Left lobe of liver (tissue), 2 donors: ENCODE measurements at places on chromosomes 6 and 20. TPM values are rescaled to one million over a fixed set of nuclear protein-coding genes. Genes with fewer than 3 reads are reported as not detected.
A peak's percentile ranks its signal among the peaks of the same experiment; 100 is the strongest.

The MBOAT1 gene
- total RNA-seq = 4.6 TPM

DNA sequence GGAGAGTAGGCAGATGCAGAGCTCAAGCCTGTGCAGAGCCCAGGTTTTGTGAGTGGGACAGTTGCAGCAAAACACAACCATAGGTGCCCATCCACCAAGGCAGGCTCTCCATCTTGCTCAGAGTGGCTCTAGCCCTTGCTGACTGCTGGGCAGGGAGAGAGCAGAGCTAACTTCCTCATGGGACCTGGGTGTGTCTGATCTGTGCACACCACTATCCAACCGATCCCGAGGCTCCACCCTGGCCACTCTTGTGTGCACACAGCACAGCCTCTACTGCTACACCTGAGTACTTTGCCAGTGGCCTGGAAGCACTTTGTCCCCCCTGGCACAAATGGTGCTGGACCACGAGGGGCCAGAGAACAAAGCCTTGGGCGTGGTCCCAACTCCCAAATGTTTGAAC lies 7.9 kb upstream of the DEFB125 start:
- DNase-seq = no peak

The GSTA3 gene
- total RNA-seq = not detected

DNA sequence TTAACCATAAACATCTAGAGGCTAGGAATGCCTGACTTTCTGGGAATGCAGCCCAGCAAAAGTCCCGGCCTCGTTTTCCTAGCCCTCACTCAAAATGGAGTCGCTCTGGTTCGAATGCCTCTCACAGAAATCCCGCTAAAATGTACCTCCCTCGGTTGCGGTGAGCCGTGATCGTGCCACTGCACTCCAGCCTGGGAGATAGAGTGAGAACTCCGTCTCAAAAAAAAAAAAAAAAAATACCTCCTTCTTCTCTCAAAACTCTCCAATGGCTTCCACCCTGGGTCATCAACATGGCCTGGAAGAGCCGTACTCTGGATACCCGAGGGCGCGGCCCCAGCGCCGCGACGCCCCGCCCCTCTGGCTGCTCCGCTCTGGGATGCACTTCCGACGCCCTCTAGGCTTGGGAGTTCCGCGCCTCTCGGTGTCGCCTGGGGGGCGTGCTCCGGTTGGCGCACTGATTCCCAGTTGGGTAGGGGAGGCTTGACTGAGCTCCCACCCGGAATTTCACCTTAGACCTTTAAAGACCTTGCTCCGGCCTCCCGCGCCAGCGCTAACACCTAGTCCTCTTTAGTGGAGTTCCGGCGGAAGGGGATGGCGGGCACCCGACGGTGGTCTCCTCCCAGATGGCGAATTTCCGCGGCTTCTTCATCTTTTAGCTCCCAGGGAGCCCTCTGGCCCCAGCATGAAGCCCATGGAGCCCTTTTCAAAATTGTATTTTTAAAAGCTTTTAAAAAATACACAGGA lies 12.3 kb downstream of the HMGN4 start:
- DNase-seq = no peak

- DNase-seq = no peak
Measured at GRCh38 chr6:100665041-100665380, 200.3 kb upstream of the SIM1 start.

- DNase-seq = no peak
Measured at GRCh38 chr20:1429143-1429728, 36.4 kb upstream of the FKBP1A start.

The ANKRD66 gene
- total RNA-seq = not detected

- DNase-seq = no peak
Measured at GRCh38 chr20:12740647-12741046, 268.1 kb upstream of the SPTLC3 start.

DNA sequence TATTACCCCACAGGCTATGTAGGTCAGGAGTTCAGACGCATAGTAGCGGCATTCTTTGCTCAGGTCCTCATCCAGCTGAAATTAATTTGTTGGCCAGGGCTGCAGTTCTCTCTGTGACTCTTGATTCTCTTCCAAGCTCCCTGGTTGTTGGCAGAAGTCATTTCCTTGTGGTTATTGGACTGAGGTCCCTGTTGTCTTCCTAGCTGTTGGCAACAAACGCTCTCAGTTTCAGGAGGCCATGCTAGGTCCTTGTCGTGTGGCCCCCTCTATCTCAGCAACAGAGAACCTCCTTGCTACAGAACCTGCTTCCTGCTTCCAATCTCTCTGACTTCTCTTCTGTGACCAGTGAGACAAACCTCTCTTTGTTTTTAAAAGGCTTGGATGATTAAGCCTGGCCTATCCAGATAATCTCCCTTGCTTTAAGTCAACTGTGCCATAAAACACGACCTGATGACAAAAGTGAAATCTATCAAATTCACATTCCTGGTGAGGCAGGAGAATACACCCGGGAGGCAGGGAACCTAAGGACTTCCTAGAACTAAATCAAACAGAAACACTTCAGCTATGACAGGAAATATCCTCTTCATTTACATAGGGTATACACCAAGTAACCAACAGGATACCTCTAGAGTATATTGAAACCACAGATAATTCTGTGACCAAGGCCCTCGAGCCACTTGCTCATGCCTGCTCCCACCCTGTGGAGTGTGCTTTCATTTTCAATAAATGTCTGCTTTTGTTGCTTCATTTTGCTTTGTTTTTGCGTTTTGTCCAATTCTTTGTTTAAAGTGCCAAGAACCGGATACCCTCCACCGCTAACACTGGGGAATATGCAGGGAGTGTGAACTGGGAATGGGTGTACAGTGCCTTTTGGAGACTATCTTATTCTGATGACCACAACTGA lies 196.0 kb downstream of the BTBD3 start:
- DNase-seq = peak; percentile 52

GRCh38 chr20:24081077-24081476 lies 92.5 kb upstream of the GGTLC1 start:
- DNase-seq = no peak

- no peak for DNase-seq
Measured at GRCh38 chr6:41088451-41088850, 15.7 kb downstream of the NFYA start.

DNA sequence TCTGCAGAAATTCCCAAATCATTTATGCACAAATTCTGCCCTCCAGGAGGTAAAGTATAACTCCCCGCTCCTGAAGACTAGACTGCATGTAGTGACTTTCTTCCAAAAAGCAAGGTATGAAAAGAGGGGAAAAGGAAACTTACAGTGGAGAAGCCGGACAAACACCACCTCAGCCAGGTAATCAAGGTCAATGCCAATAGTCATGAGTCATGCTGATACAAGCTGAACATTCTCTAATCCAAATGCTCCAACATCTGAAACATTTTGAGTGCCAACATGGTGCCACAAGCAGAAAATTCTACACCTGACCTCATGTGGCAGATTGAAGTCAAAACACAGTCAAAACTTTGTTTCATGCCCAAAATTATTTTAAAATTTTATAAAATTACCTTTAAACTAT lies 165.6 kb downstream of the FOXA2 start:
- DNase-seq = no peak

GRCh38 chr6:70779934-70780333 lies 112.3 kb downstream of the SMAP1 start:
- DNase-seq = no peak

GRCh38 chr6:27619436-27619835 lies 146.5 kb upstream of the ZNF184 start:
- no peak for DNase-seq

DNA sequence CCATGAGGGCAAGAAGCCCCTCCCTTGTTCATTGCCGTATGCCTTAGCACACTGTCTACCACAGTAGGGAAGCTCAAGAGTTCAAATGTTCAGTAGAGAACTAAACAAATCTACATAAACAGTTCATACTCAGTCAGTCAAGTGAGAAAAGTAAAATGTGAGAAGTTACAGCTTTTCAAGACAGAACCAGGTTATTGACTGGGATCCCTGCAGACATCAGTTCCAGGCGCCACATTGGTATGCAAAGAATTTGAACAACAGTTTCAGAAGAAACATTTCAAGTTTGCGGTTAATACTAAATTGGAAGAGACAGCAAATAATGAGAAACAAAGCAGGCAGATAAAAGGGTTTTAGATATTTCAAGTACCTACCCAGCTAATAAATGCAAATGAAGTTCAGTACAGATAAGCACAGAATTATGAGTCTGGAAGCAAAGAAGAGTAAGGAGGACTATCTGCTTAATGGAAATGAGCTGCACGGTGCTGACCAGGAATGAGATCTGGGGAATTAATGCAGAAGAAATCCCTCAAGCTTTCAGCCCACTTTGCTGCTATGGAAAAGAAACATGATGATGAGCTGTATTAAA lies 246.2 kb downstream of the HACE1 start:
- DNase-seq = no peak

The ZBTB24 gene
- total RNA-seq = 2.3 TPM

DNA sequence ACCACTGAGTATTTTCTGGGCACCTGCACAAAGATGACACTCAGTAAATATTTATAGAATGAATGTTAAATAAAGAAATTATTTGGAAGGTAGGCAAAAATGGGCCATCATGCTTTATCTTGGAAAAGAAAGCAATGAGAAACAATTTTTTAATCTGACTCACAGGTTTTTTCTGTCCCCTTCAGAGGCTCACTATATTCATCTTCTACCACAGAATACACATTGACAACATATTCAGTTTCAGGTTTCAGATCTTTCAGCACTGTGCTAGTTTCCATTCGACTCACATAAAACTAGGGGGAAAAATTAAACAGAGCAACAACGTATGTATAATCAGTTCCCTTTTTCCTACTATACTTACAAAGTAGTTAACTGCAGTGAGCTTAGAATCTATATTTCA lies 58.3 kb downstream of the COL12A1 start:
- DNase-seq = no peak

DNA sequence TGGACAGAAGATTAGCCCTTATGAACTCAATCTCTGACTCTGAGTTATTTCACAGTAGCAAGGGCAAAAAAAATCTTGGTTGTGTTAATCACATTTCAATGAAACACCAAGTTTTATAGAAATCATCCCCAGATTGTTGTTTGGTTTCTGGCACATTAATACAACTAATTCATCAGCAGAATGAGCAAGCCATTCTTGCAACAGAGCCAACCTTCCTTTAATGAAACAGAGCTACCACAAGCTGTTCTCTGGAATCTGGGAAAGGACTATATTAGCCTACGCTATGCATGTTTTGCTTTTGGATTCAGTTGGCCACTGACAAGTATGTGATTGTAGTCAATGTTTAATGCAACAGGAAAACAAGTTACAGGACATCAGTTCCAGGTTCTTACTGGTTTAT lies 13.8 kb upstream of the POPDC3 start:
- DNase-seq = no peak

- DNase-seq = no peak
Measured at GRCh38 chr20:51687108-51687507, 81.1 kb downstream of the ATP9A start.

GRCh38 chr6:1705183-1705582 lies 95.5 kb downstream of the FOXC1 start:
- no peak for DNase-seq

DNA sequence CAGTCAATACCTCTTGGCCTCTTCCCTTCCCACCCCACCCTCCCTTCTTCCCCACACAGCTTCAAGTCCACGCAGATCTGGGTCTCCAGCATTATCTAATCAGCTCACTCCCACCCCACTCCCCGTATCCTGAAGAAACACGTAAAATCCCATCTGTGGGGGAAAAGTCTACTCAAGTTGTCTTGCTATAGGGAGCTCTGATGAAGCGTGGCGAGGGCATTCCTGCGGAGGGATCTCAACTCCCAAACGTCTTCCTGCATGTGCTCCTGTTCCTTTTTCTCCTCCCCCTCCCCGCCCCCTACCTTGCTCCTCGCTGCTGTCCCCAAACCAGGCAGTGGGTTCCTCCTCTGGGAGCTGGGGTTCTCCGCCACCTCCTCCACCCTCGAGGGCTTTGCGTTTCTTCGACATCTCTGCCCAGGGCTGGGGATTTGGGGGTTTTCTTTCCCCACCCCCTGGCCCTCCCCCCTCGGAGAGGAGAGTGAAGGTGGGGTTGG lies 181.8 kb downstream of the TBXT start:
- DNase-seq = no peak

DNA sequence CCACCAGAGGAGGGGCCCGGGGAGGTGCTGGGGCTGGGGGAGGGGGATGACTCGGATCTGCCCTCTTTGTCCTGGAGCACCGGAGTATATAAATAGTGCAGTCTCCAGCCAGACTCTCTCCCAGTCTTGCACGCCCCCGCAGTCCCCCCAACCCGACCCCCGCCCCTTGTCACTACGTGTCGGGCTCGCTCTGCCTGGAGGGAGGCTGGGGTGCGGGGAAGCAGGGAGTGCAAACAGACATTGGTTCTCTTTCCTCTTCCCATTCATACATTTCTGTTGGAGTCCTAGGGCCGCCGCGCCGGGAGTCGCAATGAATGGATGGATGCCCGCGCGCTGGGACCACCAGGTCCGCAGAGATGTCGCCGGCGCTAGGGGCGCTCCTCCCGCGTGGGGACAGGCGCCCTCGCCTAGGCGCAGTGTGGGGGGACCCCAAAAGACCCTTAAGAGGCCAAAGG lies 179.3 kb downstream of the TBXT start:
- no peak for DNase-seq

The AP5S1 gene
- total RNA-seq = 9.7 TPM

The INSM1 gene
- not detected for total RNA-seq

The ATP9A gene
- 12.1 TPM for total RNA-seq

GRCh38 chr6:14110001-14110818 lies 7.4 kb upstream of the CD83 start:
- DNase-seq = no peak

- no peak for DNase-seq
Measured at GRCh38 chr6:22906091-22906549, 336.8 kb downstream of the HDGFL1 start.
